ENCODE measurements at places on chromosomes 1 and 21. TPM values are rescaled to one million over a fixed set of nuclear protein-coding genes. Genes with fewer than 3 reads are reported as not detected.

The EPHB2 gene
- total RNA-seq: 181 TPM

The LRRC38 gene
- total RNA-seq: 0.33 TPM

The ELK4 gene
- total RNA-seq: 8.3 TPM

The HRNR gene
- not detected for total RNA-seq

The POMGNT1 gene
- total RNA-seq: 77.1 TPM

The DDAH1 gene
- 37.6 TPM for total RNA-seq

The SLC22A15 gene
- total RNA-seq: 3.0 TPM

The USF1 gene
- total RNA-seq: 41.6 TPM
